HCEC 1CT (cell line): ENCODE measurements at places on chromosomes 1 and 21.
A peak's percentile ranks its signal among the peaks of the same experiment; 100 is the strongest.

DNA sequence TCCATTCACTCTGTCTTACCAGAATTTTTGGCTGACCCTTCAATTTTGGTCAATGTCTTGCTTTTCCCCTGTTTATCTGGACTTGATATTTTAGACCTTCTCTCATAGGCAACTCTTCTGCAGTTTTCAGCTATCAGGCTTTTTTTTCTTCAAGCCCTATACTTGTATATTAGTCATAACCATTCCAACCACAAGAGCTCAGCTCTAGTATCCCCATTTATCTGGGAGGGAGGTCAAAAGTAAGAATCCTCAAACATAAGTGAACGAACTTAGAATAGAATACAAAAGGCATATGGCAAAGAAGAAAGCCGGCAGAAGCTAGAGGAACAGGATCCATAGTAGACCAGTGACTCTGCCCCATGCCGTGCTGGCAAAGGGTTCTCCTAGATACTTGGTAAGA lies 45.9 kb upstream of the TNFSF4 start:
- DNase-seq = peak; percentile 56

DNA sequence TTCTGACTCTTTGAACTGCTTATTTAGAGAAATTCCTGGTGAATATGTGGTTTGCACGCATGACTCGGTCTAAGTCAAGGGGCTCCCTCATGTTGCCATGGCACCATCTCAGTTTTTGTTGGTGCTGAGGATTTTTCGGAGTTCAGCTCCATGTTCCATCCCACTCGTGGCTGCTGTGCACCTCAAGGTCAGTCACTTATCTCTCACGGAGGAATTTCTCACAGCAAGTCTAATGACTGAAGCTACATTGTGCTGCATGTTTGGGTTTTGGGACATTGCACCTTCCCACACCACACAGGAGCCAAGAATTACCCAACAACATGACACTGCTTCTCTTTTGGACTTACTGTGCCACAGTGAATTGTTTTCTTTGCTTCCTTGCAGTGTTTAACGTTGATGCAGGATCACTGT lies 269.9 kb downstream of the NCAM2 start:
- no peak for DNase-seq

- no peak for DNase-seq
Observed at GRCh38 chr21:44427241-44428120, 27.8 kb upstream of the LRRC3 start.

DNA sequence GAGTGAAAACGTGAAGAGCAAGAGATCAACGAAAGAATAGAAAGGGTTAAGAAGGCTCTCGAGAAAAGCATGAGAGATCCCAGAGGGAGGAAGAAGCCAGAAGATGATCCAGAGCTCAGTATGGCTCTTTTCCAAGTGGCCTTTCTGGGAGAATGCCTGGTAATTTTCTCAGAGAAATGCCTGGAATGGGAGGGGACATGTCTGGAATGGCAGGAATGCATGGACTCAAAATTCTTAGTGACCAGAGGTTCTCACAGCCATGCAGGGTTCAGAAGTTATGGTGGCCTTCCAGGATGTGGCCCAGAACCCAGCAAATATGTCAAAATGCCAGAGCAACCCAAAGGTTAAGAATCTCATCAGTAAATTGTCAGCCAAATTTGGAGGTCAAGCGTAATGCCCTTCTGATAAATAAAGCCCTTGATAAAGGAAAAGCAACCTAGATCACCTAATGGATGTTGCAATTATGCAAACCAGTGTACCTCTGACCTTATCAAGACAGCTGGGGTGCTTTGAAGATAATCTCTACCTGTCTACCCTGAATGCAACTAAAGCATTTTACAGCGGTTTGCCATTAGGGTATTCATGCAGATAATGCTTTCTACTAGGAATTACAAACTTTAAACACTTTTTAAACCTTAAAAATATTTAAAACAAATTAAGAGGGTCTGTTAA lies 53.1 kb downstream of the NBPF6 start:
- DNase-seq = peak; percentile 74

DNA sequence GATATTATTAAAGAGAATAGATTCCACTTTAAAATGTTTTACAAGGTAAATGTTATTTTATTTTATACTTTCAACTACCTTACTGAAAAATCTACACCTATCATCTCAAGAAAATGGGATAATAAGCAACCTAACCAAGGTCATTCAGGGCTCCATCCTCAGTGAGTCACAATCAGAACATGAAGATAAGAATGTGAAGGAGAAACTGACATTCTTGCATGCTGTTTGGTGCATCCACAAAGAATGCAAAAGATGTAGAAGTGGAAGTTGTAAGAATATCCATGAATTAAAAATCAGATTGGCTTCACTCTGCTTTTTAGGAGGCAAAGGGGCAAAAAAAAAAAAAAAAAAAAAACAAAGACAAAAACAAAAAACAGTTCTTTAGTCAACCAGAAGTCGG lies 6.5 kb downstream of the WARS2 start:
- peak; percentile 28 for DNase-seq

DNA sequence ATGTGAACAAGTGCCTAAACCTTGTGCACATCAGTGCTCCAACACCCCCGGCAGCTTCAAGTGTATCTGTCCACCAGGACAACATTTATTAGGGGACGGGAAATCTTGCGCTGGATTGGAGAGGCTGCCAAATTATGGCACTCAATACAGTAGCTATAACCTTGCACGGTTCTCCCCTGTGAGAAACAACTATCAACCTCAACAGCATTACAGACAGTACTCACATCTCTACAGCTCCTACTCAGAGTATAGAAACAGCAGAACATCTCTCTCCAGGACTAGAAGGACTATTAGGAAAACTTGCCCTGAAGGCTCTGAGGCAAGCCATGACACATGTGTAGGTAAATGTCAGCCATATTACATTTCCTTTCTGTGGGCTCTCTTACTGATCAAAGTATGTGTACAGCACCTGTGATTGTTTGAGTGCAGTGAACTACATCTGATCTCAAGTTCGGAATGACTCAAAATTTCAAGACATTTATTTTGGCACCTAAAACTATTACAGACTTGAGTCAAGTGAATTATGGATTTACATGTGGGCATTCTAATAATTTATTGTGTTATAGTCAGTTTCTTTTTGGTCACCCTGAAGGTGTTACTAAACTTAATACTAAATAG lies 196.5 kb downstream of the TPR start:
- no peak for DNase-seq

GRCh38 chr1:172699111-172699510 lies 40.2 kb downstream of the FASLG start:
- DNase-seq = no peak

GRCh38 chr1:14910984-14911721 lies 242.4 kb upstream of the TMEM51 start:
- no peak for DNase-seq

- DNase-seq = peak; percentile 39
Observed at GRCh38 chr1:94634977-94635416, 93.4 kb upstream of the F3 start.

DNA sequence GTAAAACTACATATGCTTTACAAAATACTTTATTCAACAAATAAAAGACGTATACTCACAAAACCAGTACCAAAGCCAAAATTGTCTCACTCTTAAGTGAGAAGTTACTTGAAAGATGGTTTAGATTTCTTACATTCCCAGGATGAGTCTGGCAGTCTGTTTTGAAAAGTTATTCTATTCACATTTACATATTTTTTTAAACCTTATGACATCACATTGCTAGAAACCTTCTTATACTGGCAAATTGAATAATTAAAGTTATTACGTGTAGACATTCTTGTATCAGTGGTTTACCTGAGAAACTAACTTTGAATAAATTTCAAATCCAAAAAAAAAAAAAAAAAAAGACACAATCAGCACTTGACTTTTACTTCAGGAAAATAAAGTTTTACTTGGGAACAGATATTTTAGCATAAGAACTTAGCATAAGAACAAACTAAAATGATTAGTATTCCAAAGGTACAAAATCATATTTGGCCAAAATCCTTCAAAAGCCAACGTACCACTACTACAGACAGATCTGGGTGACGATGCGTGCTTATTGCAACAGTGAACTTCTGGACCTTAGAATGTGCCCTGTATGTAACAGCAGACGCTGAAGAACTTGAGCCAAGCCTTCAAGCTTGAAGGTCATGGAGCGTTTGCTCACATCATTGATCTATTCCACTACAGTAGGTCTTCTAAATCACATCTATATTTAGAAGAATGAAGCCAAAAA lies 2.5 kb downstream of the CDC42BPA start:
- peak; percentile 78 for DNase-seq

- no peak for DNase-seq
Observed at GRCh38 chr1:46183926-46184557, 7.8 kb upstream of the P3R3URF start.

DNA sequence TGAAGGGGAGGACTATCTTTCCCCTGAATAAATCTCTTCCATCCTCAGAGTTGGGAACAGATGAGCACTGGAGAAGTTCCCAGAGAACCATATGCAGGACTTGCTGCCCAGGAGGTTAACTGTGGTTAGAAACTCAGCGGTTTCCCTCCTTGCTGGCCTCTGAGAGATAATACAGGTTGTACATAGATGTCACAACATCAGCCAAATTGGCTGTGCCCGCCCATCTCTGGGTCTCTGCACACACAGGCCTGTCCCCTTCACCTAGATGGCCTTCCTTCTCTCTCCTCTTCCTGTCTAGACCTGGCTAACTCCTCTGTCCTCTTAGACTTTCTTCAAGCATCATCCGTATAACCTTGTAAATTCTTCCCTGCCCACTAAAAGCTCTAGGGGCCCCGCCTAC lies 5.7 kb downstream of the RGS5 start:
- no peak for DNase-seq

DNA sequence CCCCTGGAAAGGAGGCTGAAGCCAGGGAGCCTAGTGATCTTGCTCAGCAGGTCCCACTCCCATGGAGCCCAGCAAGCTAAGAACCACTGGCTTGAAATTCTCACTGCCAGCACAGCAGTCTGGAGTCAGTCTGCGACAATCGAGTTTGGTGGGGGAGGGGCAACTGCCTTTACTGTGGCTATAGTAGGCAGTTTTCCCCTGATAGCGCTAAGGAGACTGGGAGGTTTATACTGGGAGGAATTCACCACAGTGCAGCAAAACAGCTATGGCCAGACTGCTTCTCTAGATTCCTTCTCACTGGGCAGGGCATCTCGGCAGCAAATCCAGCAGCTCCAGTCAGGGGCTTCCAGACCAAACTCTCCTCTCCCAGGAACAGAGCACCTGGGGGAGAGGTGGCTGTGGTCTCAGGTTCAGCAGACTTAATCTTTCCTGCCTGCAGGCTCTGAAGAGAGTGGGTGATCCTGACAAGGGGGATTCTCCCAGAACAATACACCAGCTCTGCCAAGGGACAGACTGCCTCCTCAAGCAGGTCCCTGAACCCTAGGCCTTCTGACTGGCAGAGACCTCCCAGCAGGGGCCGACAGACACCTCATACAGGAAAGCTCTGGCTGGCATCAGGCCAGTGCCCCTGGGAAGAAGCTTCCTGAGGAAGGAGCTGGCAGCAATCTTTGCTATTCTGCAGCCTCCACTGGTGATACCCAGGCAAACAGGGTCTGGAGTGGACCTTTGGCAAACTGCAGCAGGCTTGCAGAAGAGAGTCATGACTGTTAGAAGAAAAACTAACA lies 548.5 kb upstream of the NEGR1 start:
- DNase-seq = no peak

GRCh38 chr1:239418681-239419080 lies 32.3 kb downstream of the CHRM3 start:
- no peak for DNase-seq

DNA sequence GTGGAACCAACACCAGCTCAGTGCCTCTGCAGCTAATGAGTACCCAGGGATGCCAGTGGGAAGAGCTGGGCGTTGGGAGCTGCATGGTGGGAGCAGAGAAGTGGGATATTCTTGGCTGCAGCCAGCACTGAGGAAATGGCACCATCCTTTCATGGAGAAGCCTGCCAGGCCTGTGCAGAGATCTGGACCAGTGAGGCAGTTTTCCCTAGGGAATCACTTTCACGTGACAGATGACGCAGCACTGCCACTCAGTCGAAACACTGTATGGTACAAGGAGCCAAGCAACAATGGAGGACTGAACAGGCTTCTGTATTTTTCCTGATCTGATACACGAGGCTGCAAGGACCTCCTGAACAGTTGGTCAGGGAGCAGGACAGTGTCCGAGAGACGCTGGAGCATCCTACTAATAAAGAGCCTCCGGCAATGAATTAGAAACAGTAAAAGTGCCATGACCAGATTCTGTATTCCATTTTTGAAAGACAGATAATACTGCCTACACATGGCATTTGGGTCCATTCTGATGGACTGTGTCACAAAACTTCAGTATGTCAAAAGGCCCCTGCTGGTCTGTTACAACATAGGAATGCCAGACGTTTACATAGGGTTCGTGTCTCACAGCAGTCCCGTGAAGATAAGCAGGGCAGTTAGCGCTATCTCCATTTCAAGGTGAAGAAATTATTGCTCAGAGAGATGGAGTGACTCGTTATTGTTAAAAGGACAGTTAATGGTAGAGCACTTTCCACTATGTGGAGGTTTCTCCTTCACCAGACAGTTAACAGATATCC lies 44.0 kb upstream of the LMO4 start:
- no peak for DNase-seq

GRCh38 chr1:55718758-55719671 lies 503.9 kb upstream of the USP24 start:
- peak; percentile 100 for DNase-seq

DNA sequence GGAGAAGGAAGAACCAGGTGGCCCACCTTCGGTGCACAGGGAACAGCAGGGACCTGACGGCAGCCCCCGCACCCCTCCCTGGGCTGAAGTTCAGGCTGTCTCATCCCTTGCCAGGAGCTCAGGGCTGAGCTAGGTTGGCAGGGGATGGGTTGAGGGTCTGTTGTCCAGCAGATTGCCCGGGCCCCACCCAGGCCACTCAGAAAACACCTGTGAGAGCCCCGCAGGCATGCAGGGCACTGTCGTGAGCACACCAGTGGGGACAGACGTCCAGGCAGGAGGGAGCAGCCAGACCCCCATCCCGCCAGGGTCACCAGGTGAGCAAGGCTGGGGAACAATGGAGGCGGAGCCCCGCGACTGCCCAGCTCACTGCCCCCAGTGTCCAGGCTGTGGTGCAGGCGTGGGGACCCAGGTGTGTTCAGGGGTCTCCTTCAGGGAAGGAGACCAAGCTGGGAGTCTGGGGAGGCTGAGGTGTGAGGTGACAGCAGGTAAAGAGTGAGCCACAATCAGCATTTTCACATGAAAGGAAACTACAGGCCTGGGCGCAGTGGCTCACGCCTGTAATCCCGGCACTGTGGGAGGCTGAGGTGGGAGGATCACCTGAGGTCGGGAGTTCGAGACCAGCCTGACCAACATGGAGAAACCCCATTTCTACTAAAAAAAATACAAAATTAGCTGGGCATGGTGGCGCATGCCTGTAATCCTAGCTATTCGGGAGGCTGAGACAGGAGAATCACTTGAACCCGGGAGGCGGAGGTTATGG lies 9.4 kb upstream of the SAMD11 start:
- no peak for DNase-seq
